ENCODE measurements at places on chromosomes 5 and 9.

- DNase-seq: no peak
Observed at GRCh38 chr5:57072218-57072892, 101.5 kb upstream of the GPBP1 start.

DNA sequence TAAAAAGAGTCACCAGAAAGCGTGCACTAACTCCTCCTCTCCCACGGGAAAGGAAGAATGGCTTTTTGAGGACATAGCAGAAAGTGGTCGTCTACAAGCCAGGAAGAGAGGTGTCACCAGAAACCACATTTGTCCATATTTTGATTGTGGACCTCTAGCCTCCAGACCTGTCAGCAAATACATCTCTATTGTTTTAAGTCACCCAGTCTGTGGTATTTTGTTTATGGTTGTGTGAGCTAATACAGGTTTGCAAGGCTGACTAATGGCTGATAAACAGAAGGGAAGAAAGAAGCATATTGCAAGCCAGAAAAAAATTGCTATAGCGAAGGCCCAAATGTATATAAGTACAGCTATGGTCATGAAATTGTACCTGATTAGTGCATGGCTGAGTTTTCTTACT, 21.4 kb downstream of the WDR70 start:
- DNase-seq: no peak

- DNase-seq: no peak
Observed at GRCh38 chr5:168434746-168435321, 51.4 kb upstream of the RARS1 start.

GRCh38 chr5:65981548-65981947, 55.2 kb downstream of the ERBIN start:
- no peak for DNase-seq

DNA sequence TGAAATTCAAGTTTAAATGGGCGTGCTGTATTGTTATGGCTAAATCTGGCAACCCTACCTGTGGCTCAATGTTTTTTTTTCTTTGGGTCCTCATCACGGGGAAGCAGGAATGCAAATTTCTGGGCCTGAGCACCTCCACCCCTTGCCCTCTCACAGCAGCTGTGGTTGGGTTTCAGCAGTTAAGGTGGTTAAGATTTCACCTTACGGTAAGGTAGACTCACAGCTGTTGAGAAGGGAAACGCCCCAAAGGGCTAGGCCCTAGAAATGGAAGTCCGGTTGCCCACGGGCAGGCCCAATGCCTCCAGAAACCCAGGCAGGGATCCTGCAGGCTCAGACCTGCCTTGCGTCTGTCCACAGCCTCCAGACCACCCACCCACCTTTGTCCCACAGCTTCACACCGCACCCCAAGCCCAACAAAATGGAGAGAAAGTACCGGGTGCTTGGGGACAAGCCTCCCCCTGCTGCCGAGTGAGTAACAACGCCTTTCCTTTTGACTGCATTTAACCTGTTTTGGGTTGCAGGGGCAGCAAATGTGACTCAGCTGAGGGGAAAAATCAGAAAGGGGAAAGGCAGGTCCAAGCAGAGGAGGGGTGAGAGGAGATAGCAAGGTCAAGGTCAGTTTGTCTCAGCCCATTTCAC, 48.1 kb upstream of the TDRD7 start:
- DNase-seq: no peak

- DNase-seq: no peak
Observed at GRCh38 chr9:35816708-35817107, 1.9 kb upstream of the HINT2 start.

GRCh38 chr5:16192311-16192710, 12.7 kb upstream of the MARCHF11 start:
- no peak for DNase-seq

GRCh38 chr9:95783426-95783975, 92.0 kb upstream of the ERCC6L2 start:
- DNase-seq: no peak

- no peak for DNase-seq
Observed at GRCh38 chr9:14849296-14849695, 60.9 kb downstream of the FREM1 start.

- DNase-seq: no peak
Observed at GRCh38 chr5:30608501-30608900, 585.0 kb upstream of the CDH6 start.

DNA sequence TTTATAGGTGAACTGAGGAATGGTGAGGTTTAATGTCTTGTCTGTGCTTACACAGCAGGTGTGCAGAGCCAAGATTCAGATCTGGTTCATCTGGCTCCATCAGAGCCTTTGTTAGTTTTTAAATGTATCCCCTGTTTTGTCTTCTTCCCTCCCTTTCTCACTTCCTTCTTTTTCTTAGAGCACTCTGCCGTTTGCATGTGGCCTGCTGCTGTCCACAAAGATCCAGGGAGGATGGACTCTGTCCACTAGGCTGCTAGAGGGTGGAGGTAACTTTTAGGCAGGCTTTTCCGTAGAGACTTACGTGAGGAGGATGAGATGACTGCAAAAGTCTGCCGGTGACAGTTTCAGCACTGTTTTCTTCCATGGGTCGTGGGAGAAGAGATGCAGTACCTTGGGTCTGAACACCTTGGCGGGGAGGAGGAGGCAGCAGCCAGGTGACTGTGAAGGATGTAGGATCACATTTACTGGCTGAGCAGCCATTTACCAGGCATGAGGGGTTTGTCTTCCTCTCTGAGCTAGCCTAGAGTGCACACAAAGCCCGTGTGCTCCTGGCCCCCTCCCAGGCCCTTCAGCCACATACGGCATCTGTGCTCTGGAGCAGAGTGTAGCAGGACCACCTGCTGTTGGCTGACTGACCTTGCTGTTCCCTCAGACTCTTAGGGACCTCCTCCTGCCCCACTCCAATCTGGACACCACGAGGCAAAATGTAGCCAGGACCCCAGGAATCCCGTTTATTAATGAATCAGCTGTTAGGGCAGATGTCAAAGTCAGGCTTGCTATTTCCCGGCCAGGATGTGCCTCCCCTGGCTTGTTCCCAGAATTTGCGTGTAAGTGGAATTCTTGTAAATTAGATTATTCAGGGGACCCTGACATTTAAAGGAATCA, 1.8 kb downstream of the NTMT1 start:
- DNase-seq: no peak

GRCh38 chr5:159227452-159227851, 18.1 kb upstream of the RNF145 start:
- peak; percentile 54 for DNase-seq

Measured in AML-193 (cell line).